Head of caudate nucleus (tissue), 42 donors: ENCODE measurements at places on chromosomes 3 and 15.
A peak's percentile ranks its signal among the peaks of the same experiment; 100 is the strongest.

- DNase-seq = no peak
These were observed 42.9 kb upstream of the ZNF710 start for GRCh38 chr15:89958107-89958805.

DNA sequence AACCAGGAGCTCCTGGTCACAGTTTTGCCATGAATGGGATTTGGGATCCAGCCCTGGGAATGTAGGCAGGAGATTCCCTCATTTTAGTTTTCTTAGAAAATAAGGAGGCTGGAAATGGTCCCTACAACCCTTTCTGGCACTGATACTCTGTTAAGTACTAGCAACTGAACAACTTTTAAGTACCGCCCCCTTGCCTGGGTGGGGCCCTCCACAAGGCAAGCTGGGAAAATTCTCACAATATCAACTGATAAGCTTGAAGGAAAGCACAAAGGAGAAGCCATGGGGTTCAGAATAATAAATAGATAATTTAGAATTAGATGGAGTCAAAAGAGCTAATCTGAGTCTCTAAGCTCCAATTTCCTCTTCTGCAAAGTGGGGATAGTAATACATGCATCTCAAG lies 4.2 kb upstream of the DGKG start:
- DNase-seq = no peak

DNA sequence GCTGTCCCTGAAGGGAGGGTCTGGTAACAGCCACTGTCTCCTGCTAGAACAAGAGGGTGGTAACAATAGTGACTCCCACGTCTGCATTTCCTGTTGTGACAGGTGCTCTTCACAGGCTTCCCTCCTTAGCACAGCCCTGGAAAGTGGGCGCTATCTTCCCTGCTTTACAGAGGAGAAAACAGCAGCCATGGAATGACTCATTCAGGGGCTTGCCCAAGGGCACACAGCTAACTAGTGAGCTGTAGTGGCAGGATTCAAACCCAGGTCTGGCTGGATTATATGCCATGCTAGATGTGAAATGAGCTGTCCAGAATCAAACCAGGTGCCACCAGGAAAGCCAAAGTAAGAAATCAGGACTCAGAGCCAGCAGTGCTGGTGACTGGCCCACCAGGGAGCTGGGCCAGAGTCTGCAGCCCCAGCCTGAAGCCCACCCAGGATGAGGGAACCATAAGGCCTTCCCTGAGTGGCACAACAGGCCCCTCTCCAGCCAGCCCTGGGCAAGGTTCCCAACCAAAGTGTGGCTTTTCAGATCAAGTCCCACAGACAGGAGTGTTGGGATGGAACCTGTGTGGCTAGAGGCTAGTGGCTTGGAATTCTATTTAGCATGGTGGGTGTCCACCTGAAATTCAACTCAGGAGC lies 102.4 kb downstream of the ETFA start:
- DNase-seq = peak; percentile 52

- no peak for DNase-seq
These were observed 143.7 kb downstream of the TJP1 start for GRCh38 chr15:29678504-29679034.

DNA sequence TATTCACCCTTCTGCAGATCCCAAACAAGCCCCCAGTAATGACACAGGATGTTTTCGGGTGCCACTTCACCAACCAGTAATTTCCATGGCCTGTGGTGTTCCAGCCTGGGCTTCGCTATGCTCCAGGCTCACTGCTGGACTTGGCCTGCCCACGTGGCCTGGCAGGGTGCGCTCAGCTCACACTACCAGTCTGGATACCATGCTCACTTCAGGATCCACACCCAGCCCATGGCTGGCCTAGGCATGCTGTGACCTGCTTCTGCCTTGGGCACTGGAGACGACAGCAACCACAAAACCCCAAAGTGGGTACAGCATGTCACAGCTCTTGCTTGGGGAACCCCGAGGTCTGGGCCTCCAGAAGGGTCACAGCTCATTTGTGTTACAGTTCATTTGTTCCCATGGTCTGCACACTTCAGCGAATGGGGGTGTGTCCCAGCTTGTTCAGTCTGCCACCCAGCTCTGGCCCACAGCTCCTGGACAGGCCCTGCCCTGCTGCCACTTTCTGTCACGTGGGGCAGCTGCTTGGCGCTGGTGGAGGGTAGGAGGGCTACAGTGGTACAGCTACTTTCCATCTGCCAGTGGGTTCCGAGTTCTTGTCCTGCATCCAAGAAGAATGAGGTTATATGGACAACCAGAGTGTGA lies 650.8 kb downstream of the MCTP2 start:
- no peak for DNase-seq

GRCh38 chr15:35757361-35757760 lies 211.4 kb upstream of the DPH6 start:
- no peak for DNase-seq

DNA sequence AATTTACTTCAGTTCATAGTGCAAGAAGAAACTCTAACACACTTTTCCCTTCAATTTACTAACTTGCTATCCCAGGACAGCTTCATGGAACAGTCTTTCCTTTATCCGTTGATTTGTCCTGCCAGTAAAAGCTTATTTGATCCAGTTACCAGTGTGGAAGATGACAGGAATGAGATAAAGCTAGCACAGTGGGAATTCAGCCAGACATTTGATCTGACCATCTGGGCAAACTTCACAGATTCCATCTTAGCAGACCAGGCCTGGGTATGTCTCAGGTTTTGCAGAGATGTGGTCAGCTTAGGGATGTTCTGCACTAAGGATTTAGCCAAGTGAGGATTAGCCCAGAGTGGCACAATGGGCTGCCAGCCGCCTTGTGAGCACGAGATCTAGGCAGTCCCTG lies 19.7 kb downstream of the CEMIP start:
- no peak for DNase-seq

DNA sequence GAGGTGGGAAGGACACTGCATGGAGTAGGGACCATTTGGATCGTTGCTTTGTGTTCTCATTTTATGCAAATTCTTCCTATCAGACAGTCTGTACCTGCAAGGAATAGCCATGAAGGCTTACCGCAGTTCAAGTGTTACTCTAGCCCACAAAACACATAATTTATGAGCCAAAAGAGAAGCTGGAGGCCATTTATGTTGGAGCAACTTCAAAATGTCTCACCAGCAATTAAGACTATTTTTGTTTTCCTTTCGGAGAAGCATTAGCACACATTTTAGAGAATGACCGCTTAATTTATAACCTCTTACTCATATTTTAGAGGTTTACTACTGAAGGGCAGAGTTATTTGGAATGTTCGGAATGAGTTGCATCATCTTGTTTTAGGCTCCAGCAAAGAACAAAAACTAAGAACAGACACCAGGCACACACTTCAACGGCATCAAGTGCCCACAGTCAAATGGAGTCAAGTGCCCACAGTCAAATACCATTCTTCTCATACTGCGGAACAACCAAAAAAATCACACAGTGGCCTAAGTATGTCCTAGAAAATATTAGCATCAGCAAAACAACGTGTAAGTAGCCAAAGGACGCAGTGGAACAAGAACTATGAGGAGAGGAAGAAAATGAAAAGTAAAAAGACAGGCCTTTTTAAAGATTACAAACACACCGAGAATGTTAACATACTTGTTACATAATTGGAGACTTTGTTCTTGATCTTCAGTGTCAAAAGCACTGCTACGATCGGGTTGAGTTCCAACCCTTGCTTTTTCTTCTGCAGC lies 17.5 kb upstream of the GOLGA8J start:
- no peak for DNase-seq

DNA sequence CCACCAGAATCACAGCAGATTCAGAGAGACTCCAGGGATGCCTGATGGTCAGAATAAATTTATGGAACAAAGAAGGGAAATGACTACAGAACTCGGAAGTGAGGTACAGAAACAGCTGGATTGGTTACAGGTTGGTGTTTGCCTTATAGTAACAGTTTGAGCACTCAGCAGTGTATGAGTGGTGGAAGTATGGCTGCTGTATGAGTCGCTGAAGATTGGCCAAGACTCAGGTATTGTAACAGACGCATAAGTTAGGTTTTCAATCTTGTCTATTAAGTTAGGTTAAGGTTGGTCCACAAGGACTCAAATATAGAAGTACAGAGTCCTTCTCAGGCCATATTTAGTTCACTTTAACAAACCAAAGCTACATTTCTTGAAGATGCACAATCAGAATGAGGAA lies 33.1 kb downstream of the ATP13A5 start:
- no peak for DNase-seq

DNA sequence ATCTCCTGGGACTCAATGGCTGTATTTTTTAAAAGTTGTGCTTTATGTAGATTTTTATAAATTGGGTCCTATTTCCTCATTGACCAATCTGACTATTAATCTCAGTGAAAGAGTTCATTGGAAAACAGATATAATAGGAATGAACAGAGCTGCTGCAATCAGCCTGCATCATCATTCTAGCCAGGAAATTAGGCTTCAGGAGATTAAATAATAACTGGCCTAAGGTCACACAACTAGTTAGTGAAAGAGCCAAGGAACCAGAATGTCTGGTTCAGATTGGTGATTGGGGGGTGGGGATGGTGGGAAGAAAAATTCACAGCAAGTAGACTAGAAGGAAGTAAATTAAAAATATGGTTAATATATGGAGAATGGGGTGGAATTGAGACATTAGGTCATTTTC lies 180.9 kb upstream of the ROPN1 start:
- DNase-seq = no peak

- DNase-seq = no peak
These were observed 71.9 kb downstream of the MGLL start for GRCh38 chr3:127750226-127751031.

DNA sequence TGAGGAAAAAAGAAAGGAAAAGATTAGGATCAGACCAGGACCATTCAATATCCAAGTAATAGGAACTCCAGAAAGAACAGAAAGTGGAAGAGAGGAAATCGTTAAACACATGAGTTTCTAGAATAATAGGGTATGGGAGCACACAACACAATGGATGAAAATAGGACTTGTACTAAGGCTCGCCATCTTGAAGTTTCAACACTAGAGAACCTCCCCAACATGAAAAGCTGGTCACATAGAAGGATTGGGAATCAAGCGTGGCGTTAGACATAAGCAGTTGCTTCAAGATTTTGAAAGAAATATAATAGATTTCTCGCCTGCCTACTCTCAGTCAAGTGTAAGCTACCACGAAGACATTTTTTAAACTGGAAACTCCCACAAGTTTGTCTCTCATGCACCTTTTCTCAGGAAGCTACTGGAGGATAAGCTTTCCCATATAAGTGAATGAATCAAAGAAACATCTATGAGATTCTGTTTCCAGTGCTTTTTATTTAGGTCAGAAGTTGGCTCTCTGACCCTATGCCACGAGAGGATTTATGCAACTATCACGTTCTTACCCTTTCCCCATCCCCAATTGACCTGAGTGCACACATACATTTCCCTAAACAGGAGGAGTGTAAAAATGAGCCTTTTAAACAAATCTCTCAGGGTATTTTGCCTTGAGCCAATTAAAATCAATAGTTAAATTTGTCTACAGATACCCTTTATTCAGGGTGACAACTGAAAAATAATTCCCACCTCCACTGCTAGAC lies 45.2 kb downstream of the GHSR start:
- no peak for DNase-seq

DNA sequence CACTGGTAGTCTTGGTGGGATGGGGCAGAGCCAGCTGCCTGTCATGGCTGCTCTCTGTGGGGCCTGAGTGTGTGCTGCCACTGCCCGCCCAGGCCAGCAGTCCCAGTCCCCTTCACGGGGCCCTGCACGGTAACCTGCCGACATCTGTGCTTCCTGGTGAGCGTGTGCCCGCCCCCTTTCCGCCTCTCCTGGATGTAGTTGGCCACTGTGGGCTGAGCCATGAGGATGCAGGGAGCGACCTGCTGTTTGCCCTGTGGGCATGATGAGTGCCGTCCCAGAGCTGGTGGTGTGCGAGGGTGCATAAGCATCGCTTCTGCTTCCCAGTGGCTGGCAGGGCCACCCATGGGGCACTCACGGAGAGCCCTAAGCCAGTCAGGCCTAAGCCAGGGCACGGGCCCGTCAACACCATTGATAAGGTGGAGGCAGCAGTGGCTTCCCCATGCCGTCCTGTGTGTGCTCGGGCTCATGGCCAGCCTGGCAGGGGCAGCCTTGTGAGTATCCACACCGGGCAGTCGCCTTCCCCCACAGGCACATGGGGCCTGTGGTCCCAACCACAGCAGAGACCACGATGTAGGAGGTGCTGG lies 14.6 kb downstream of the PLXNA1 start:
- DNase-seq = no peak

- DNase-seq = peak; percentile 41
These were observed 110.0 kb downstream of the EPHB1 start for GRCh38 chr3:134904776-134905646.

GRCh38 chr3:137768361-137769321 lies 4.5 kb downstream of the SOX14 start:
- no peak for DNase-seq
